Fibroblast of skin of left biceps (primary cell): ENCODE measurements at places on chromosomes 2 and 18.

- no peak for DNase-seq
Measured at GRCh38 chr2:29567906-29568520, 353.4 kb downstream of the ALK start.

- no peak for DNase-seq
Measured at GRCh38 chr18:22221350-22221749, 52.0 kb downstream of the GATA6 start.

GRCh38 chr2:76861708-76862107, 660.5 kb downstream of the LRRTM4 start:
- no peak for DNase-seq

DNA sequence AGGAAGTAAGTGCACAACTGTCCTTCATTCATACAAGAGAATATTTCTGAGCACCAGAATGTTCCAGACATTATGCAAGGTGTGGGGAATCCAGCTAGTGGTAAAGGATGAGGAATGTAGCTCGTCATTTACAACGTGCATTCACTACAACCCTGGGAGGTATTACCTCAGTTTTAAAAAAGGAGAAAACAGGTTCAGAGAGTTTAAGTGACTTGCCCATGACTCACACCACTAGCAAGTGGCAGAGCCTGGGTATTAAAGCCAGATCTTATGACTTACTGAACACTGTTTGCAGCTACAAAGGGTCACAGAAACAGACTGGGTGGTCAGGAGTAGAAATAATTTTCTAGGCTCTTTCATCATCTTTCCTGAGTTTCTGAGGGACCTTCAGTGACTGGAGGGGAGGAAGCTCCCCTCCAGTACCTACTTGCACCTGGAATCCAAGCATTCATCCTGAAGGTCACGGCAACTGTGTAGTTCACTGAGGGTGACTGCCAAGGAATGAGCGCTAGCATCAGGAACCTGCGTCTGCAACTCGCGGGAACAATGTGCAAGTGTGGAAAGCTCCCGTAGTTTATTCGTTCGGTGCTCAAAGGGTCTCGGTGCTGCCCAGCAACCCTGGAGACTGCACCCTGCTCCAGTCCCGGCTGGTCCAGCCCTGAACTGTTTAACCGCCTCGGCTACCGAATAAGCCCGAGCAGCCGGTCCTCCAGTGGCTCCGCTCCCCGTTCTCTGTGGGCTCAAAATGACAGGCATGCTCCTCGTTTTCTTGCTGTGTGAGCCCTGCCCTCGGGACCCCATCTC, 647 bp downstream of the CCDC121 start:
- DNase-seq, result peak; percentile 42

- peak; percentile 12 for DNase-seq
Measured at GRCh38 chr18:62485684-62486083, 37.1 kb upstream of the ZCCHC2 start.
